ENCODE measurements at places on chromosomes 4 and X.

- DNase-seq, result no peak
These were observed 67.7 kb upstream of the HS3ST1 start for GRCh38 chr4:11496351-11496829.

- no peak for DNase-seq
These were observed 535.7 kb upstream of the INTU start for GRCh38 chr4:127097061-127097460.

DNA sequence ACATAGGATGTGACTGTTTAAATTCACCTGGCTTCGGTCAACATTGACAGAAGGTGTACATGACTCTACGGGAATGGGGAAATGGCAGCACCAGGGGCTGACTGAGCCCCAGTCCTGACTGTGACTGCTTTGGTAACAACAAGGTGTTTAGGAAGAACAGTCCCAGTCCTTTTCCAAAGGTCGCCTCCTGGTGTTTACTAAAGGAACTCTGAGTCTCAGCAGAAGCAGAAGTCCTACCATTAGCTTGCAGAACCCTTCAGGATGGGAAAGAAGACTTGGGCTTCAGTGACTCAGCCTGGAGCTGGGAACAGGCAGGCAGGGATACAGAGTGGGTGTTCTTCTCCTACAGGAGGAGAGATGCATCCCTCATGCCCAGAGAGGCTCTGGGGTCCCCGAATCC is 103.3 kb downstream of the MGST2 start:
- DNase-seq, result no peak

GRCh38 chrX:38649674-38650647 is 88.6 kb downstream of the TSPAN7 start:
- no peak for DNase-seq

DNA sequence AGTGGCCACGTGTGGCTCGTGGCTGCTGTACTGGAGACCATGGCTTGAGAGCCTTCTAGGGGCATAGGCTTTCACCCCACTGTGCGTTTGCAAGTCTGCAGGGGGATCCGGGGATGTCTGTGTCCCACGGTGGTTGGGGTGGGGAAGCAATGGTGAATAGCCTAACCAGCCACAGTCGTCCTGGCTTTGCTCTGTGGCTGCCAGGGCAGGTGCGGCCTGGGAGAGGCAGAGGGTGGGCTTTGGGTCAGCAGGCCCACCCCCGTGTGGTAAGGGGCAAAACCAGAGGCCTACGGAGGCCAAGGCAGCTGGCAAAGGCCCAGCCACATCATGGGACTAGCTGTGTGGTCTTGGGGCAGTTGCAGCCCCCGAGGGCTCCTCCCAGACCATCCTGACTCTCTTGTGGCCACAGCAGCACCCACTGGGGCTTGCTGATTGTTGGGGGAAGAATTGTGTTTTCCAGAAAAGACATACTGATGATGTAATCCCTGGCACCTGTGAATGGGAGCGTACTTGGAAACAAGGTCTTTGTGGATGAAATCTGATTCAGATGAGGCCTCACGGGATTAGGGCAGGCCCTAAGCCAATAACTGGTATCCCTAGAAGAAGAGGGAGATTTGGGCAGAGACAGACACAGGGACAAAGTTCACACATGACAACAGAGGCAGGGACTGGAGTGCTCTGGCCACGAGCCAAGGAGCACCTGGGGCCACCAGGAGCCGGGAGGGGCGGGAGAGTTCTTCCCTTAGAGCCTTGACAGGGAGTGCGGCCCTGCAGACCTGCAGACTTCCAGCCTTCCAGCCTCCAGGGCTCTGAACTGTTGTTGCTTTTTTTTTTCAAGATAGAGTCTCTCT is 2.9 kb downstream of the CPZ start:
- DNase-seq, result no peak

DNA sequence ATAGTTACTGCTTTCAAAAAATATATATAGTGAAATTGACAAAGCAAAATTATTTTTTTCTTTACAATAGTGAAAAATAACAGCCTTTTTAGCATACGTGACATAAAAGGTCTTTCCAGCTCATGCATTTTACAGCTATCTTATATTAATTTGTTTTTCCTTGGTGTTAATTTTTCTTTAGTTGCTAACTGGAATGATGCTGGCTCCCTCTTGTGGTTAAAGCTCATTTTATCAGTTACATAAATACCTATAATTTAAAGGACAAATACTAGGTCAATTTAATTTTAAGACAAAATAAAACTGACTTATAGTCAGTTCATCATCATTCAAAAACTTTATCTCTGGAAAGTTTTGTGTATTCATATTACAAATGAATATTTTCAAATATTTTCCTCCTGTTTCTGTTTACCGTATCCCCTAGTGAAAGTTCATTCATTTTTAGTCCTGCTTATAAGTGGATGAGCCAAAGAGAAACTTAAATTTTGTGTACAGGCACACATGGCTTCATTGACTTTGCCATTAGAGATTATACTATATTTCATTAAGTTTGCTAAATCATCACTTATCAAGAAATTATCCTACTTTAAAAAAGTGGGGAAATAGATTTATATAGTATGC is 9.9 kb upstream of the ANAPC4 start:
- no peak for DNase-seq

DNA sequence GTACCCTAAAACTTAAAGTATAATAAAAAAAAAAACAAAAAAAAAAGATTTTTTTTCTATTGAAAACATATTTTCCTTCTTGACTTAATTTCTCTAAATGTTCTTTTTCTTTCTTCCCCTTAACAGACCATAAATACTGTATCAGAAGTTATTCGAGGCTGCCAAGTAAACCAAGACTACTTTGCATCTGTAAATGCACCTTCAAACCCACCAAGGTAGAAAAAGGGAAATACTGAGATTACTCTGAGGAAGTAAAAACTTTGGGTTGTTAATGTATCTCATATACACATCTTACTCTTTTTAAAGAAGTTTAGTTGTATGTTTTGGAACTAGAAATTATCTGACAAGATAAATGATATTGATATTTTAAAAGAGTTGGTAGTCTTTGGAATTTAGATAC is 65.6 kb downstream of the USO1 start:
- no peak for DNase-seq

DNA sequence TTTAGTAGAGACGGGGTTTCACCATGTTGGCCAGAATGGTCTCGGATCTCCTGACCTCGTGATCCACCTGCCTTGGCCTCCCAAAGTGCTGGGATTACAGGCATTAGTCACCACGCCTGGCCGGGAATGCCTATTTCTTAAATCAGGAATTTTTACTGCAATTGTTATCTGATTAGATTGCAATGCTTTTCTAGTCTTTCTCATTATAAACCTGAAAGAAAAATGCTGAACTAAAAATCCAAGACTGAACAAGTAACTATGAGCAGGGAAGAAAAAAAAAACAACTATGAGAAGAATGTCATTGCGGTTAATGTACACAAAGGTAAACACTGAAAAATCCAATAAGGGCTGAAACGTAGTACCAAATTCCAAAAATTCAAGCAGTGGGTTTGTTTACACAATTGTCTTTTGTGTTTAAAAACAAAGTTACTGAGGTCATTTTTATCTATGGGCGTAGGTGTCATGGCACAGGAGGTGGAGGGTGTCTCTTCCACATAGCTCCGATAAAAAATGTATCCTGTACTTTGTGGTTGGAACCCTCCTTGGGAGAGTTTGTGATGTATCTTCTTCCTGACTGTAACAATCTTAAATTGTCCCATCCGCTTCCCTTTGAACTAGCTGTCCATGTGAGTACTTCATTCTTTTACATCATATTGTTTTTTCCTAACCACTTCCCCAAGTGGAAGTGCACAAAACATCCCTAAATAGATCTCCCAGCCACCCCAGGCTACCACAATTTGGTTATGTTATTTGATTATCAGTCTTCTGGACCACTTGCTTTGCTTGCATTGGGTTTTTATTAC is 11.1 kb upstream of the TMEM156 start:
- DNase-seq, result no peak

DNA sequence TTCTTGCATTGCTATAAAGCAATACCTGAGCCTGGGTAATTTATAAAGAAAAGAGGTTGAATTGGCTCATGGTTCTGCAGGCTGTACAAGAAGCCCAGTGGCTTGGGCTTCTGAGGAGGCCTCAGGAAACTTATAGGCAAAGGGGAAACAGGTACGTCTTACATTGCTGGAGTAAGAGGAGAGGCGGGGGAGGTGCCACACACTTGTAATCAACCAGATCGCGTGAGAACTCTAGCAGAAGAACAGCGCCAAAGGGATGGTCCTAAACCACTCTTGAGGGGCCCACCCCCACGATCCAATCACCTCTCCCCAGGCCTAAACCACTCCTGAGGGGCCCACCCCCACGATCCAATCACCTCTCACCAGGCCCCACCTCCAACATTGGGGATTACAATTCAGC is 50.6 kb upstream of the SHOX start:
- no peak for DNase-seq

DNA sequence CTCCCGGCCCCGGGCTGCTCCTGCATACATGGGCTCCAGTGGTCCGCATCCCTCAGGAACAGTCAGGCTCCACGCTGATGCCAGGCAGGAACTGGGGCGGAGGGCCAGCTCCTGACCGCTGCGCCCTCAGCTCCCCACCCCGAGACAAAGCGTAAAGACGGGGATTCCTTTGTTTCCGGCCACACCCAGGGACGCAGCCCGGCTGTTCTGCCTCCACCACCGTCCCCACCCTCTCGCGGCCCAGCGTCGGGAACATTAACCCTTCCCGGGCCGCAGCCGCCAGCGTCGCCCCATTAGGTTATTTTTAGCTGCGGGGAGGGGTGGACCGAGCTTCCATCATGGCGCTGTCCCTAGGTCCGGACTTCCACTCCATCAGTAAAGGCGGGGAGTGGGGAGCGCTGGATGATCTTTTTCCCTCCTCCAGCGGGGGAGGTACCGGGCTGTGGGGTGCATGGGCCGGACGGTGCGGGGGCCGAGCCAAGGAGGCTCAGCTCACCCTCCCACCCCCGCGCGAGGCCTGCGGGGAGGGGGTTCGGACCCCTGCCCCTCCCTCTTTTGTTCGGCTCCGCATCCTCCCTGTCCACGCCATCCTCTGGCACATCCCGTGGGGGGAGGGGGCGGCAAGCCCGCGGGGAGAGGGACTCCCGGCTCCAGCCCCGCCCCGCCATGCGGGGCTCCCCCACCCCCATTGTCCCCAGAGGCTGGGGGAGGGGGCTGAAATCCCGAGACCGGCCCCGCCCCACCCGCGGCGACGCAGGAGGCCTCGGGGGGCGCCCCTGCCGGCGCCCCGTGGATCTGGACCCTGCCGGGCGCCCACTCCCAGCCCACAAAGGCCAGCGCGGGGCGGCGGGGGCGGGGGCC is 5.3 kb downstream of the CRMP1 start:
- DNase-seq, result no peak

- DNase-seq, result no peak
These were observed 44.7 kb downstream of the MAML3 start for GRCh38 chr4:140109292-140109691.

GRCh38 chr4:78544678-78545077 is 6.9 kb upstream of the ANXA3 start:
- no peak for DNase-seq

DNA sequence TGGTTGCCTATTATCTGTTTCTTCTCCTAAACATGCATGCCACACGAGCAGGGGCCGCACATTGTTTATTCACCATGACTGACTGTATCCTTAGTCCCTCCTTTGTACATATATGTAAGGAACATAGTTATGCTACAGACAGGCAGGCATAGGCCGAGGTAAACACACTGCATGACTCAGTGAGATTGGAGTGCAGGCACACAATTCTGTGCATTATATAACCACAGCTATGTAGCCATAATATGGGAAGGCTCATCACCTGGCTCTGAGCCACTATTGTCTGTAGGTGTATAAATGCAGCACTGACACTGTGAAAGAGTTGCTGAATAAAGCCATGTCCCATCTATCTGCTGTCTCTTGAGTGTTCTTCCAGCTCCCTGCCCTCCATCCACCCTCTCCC is 431.6 kb downstream of the IDS start:
- peak; percentile 48 for DNase-seq

DNA sequence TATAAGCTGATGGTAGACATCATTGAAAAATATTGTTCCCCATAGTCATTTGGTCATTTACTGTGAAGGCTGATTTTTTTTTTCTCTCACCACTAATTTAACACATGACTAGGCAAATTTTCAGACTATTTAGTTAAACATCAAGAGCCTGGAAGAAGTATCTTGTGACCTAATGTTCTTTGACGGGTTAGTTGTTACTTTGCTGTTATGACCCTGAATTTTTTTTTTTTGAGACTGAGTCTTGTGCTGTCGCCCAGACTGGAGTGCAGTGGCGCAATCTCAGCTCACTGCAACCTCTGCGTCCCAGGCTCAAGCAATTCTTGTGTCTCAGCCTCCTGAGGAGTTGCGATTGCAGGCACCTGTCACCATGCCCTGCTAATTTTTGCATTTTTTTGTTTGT is 67.0 kb downstream of the HPF1 start:
- DNase-seq, result no peak

DNA sequence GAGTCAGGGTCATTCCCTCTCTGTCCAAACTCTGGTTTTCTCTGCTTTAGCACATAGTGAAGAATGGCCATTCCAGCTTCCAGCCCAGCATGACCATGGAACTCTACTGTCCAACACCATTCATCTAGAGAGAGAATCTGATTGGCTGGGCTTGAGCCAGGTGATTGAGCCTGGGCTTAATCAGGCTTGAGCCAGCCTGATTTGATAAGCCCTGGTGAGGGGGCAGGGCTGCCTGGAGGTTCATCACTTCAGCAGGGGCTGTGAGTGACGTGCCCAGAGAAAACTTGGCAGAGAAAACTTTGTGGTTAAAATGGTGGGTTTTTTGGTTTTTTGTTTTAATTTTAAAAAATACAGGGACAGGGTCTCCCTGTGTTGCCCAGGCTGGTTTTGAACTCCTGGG is 62.5 kb downstream of the KIAA0232 start:
- DNase-seq, result no peak

- no peak for DNase-seq
These were observed 8.9 kb downstream of the ADD1 start for GRCh38 chr4:2852481-2852921.

DNA sequence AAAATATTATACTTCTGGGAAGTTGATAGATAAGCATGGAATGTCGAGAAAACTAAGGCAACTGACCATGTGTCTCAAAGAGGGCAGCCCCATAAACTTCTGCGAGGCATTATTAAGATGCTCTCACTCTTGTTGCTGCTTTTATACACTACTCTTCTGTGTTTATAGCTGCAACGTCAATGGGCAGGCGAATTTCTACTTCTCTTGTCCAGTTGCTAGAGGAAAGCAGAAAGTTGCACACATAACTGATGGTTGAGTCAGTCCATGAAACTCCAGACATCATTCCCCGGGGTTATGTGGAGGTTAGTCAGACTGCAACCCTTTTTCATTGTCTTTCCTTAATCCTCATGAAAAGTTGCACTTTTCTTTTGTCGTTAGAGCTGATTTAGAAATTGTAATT is 39.8 kb downstream of the VCX3B start:
- DNase-seq, result peak; percentile 18

GRCh38 chrX:131724292-131724691 is 180.4 kb downstream of the OR13H1 start:
- no peak for DNase-seq

Measured in fibroblast of skin of left quadriceps (primary cell).